Stimulated activated CD8-positive, alpha-beta memory T cell treated with anti-CD3 and anti-CD28 coated beads, Interleukin-15, amount 100 ng/mL, for 24 hours (primary cell): ENCODE measurements at places on chromosomes 12 and 14.

DNA sequence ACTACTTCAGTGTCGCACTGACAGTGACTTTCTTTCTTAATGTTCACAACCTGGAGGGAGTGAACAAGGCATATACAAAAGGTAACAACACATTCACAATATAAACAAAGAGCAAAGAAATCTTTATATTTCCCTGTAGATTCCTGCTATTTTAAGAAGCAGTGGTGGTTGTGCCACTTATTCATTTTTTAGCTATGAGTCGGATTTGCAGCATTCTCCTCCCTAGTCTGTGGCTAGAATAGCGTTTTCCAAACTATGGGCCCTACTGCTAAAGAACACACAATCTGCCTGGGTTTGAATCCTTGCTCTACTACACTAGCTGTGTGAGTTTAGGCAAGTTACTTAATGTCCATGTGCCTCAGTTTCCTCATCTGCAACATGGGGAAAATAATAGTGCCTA lies 18.6 kb upstream of the MDM1 start:
- DNase-seq = no peak

DNA sequence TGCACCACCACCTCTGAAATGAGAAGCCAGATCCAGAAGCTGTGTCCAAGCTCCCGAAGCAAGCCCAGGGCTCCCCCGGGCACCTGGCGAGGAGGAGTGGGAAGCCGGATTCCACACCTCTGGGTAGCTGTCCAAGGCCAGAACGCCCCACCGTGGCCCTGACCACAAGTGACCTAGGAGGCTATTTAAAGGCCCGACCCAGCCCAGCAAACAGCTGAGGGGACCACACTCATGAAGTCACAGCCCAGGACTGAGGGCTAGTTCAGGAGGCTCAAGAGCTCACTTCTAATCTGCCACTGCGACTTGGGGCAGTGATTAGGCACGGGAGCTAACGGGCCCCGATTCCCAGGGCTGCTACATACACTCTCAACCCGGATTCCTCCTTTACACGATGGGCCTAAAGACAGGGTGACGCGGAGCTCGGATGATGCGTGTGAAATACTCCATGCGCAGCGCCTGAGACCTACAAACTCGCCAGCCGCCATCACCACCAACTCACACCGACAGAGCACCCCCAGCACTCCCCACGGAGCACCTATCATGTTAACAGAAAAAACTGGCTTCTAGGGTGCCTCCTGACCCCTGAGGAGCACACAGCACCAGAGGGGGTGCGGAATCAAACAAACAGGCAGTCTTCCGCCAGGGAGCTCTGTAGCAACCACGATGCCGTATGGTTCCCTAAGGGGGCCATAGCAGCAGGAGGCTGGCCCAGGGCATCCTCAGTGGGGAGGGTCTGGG lies 84.0 kb upstream of the GPR68 start:
- no peak for DNase-seq

DNA sequence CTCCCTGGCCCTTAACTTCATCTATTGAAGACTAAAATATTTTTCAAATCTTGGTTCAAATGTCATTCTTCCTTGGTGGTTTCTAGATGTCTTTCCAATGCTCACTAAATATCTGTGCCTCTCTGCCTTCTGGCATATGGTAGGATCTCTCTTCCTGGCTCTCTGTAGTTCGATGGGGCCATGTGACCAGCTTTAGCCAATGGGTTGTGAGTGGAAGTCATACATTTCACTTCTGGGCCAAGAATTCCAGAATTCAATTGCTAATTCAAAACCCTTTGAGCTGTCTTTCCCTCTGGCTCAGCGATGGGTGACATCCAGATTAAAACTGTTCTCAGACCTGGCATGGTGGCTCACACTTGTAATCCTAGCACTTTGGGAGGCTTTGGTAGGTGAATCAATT lies 25.8 kb upstream of the CTDSP2 start:
- DNase-seq = no peak

- no peak for DNase-seq
Measured at GRCh38 chr14:101823511-101824120, 62.1 kb downstream of the PPP2R5C start.

- DNase-seq = no peak
Measured at GRCh38 chr12:14957551-14958168, 3.7 kb downstream of the ARHGDIB start.

DNA sequence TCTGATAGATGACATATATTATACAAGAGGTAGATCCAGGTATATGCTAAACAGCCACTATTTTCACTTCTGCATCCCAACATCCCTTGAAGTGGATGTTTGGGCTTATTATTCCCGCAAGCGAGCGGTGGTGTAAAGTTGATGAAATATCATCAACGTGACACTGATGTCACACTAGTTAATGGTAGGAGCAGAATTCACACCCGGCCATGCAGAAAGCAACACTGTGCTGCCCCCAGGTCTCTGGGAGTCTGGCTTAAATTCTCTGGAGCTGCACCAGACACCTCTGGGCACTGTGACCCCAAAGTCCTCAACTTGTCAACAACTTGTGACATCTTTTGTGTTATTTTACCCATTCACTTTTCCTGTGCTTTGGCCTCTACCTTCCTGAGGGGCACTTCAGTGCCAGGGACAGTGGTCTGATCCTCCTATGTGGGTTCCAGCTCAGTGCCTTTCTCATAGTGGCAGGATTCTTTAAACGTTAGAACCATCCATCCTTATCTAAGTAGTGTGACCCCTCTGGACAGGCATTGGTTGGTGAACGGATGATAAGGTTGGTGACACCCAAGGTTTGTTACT lies 952 bp downstream of the DRAM1 start:
- no peak for DNase-seq

GRCh38 chr12:20716037-20716436 lies 20.9 kb downstream of the SLCO1C1 start:
- no peak for DNase-seq

DNA sequence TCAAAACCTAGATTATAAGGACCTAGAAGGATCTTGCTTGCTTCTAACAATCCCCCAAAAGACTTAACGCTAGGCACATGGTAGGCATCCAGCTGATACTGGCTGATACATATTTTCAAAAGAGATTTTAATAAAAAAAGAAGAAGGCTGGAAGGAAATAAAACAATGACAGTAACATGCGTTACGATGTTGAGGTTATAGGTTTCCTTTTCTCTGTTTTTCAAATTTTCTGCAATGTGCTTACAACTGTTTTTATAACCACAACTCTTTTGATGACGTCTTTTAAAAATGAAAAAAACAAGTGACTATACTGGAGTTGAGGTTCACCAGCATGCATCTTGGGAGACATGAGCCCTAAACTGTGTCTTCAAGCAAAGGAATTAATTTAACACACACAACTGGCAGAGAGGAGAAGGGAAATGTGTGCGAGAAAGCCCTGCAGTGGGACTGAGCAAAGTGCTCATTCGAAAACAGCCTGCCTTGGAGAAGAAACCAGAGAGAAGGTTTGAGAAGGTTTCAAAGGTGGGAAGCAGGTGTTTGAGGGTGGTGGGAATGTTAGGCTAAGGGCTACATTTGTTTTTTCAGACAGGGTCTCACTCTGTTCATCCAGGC lies 80.4 kb downstream of the DUSP16 start:
- no peak for DNase-seq

DNA sequence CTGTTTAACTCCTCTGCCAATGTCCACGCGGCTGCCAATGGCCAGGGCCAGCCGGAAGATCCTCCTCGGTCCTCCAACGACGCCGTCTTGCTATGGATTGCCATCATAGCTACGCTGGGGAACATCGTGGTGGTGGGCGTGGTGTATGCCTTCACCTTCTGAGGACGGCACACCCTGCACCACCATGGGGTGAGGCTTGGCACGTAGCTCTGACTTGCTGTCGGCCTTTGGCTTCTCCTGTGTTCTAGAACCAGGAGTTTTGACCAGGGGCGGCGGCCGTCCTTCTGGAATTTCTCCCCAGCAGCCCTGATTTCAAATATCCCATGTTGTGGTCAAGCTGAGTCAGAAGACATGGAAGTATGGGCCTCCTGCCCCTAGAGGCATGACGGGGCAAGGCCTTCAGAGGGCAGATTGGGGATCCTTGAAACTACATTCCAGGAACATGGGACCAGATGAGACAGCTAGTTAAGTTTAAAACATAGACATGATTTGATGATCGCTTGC lies 47.5 kb downstream of the C14orf132 start:
- DNase-seq = no peak

- no peak for DNase-seq
Measured at GRCh38 chr12:27460471-27460978, 14.0 kb downstream of the SMCO2 start.

GRCh38 chr12:132322206-132323132 lies 6.9 kb downstream of the GALNT9 start:
- no peak for DNase-seq

- no peak for DNase-seq
Measured at GRCh38 chr12:116955382-116956021, 44.8 kb downstream of the FBXW8 start.

DNA sequence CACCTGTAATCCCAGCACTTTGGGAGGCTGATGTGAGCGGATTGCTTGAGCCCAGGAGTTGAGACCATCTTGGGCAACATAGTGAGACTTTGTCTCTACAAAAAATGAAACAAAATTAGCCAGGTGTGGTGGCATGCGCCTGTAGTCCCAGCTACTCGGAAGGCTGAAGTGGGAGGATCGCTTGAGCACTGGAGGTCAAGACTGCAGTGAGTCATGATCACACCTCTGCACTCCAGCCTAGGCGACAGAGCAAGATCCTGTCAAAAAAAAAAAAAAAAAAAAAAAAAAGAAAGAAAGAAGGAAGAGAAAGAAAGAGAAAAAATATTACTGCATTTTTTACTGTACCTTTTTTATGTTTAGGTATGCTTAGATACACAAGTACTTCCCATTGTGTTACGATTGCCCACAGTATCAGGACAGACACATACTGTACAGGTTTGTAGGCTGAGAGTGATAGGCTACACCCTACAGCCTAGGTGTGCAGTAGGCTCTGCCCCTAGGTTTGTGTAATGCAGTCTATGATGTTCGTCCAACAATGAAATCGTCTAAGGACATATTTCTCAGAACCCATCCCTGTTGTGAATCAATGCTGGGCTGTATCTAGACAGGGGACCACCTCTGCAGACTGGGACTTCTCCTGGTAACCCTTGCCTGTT lies 160.4 kb upstream of the PWP1 start:
- no peak for DNase-seq

- no peak for DNase-seq
Measured at GRCh38 chr12:77549383-77550128, 281.1 kb upstream of the NAV3 start.

- DNase-seq = no peak
Measured at GRCh38 chr12:16331998-16332397, 15.4 kb upstream of the MGST1 start.

GRCh38 chr14:66315548-66315947 lies 170.6 kb upstream of the CCDC196 start:
- DNase-seq = no peak

DNA sequence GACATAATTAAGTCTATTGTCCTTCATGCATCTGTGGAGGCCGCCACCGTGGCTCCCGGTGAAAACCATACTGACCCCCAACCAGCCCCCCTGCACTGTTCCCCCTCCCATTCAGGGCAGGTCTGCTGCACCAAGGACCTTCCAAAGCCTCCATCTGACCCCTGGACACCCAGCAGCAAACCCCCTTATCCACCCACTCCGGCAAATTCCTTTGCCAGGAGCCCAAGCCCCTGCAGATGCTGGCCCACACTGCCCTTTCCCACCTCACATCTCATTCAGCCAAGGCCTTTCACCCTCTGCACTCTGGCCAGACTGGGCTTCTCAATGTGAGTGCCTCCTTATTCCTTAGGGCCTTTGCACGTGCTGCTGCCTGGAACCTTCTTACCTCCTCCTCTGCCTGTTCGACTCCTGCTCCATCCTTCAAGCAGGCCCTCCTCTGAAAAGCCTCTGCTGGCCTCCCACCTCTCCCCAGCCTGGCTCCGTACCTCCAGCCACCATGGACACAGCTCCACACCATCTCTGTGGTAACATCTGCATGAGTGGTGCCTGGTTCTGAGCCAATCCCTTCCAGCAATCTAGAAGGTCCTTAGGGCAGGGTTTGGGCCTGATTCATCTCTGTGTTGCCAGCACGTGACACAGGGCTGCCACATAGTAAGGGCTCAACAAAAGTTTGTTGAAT lies 230.7 kb downstream of the BCL11B start:
- DNase-seq = no peak

DNA sequence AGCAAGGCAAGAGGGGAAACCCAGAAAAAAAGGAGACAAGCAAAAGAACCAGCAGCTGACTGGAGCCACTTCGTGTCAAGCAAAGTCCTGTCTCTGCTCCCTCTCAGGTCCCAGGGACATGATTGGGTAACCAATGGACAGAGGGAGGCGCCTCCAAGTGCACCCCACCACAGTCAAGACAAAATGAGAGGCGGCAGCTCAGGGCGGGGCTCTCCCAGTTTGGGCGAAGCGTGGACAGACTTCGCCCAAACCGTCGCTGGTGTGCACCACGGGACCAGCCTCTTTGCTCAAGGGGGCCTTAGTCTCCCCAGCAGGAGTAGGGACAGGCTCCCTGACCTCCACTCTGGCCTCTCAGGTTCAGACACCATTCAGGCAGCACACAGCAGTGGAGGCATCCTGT lies 1.5 kb upstream of the BEGAIN start:
- DNase-seq = no peak

DNA sequence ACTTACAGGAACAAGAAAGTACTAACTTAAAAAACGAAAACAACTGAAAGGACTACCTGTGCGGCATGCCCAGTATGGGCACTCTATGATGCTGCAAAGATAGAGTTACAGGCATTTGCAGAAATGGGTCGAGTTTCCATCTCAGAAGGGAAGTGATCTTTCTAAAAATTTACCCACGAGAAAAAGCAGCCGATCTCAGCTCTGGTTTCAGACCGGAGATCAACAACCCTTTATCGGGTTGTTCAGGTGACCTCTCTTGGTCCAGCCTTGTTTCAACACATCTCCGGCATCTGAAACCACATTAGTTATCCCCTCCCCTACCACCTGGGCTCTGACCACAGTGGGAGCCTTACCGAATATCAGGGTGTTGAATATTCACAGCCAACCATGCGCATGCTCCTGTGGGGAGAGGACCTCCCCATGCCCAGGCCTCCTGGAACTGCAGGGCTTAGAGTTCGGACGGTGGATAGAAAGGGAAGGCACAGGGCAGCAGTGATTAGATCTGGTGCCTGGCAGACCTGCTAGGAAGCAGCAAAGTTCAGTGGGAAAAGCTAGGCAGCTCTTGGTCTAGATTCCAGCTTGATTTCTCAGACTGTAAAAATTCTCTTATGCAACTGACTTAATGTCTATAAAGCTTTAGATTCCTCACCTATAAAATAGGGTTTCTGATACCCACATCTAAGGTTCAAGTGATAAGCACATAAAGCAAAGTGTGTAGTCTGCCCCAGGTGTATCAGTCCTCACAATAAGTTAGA lies 906.0 kb downstream of the VRK1 start:
- DNase-seq = no peak

GRCh38 chr12:125221602-125222001 lies 156.4 kb downstream of the AACS start:
- DNase-seq = no peak

- no peak for DNase-seq
Measured at GRCh38 chr12:67911275-67911600, 78.0 kb upstream of the IFNG-AS1 start.

- DNase-seq = no peak
Measured at GRCh38 chr12:49527361-49528130, 11.3 kb upstream of the KCNH3 start.
